CD4-positive, CD25-positive, alpha-beta regulatory T cell (primary cell): ENCODE measurements at places on chromosomes 1 and 21. TPM values are rescaled to one million over a fixed set of nuclear protein-coding genes. Genes with fewer than 3 reads are reported as not detected.

GRCh38 chr1:230010603-230011332 lies 56.3 kb upstream of the GALNT2 start:
- no peak for DNase-seq
- no peak overlapping the region for H3K4me3 ChIP-seq
- no peaks in the 10 kb centered on the region for H3K36me3 ChIP-seq
- no peak overlapping the region for H3K27ac ChIP-seq

Gene CELSR2
- 2.5 TPM for total RNA-seq

- no peaks in the 10 kb centered on the region for H3K27me3 ChIP-seq
- H3K36me3 ChIP-seq, result no peaks in the 10 kb centered on the region
- peaks cover 7% of the 10 kb centered on the region for H3K4me1 ChIP-seq
- H3K4me3 ChIP-seq, result no peak overlapping the region
- no peak for DNase-seq
These were observed 32.0 kb upstream of the EPS15 start for GRCh38 chr1:51551081-51551480.

Gene PRELP
- not detected for total RNA-seq

- H3K27me3 ChIP-seq, result no peaks in the 10 kb centered on the region
- H3K4me3 ChIP-seq, result no peak overlapping the region
- no peak for DNase-seq
- H3K36me3 ChIP-seq, result peaks cover 2% of the 10 kb centered on the region
These were observed 42.1 kb downstream of the KIF1B start for GRCh38 chr1:10252508-10252907.

Gene DYRK3
- 0.67 TPM for total RNA-seq

Gene CELA2A
- total RNA-seq, result not detected

DNA sequence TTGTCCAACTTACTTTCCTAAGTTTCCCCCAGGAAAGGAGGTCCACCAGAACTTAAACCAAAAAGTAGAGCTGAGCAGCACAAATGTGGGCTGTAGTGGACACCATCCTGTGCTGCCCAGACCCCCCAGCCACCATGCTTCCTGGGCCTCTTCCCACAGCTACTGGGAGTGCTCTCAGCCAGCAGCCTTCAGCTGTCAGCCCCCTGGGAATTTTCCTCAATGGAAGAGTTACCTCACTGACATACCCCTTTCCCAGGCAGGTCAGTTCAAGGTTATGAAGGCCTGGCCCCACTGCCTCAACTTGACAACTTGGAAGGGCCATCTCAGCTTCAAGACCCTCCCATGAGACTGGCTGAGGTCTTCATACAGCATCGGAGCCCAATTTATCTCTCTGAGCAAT lies 47.7 kb downstream of the CDCP2 start:
- H3K27ac ChIP-seq, result no peak overlapping the region
- H3K4me1 ChIP-seq, result no peaks in the 10 kb centered on the region
- H3K36me3 ChIP-seq, result peaks cover 3% of the 10 kb centered on the region
- H3K4me3 ChIP-seq, result no peak overlapping the region
- no peak for DNase-seq

DNA sequence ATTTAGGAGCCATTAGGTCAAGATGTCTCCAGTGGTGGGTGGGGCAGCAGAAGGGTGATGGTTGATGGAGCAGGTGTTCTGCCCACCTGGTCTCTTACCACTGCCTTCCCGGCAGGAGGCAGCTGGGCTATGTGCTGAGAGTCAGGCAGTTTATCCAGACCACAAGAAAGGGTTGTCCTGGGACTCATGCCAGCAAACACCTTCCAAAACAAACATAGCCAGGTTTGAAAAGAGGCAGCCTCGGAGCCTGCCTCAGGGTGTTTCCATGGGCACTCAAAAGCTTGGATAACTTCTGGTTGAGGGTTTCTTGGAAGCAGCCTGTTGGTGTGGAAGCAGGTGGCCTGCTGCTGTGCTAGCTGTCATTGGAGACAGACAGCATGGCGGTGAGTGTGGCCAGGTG lies 187.2 kb downstream of the PCP4 start:
- H3K36me3 ChIP-seq, result no peaks in the 10 kb centered on the region
- no peaks in the 10 kb centered on the region for H3K27me3 ChIP-seq
- H3K4me1 ChIP-seq, result no peaks in the 10 kb centered on the region
- H3K27ac ChIP-seq, result no peak overlapping the region
- no peak for DNase-seq
- no peak overlapping the region for H3K4me3 ChIP-seq

GRCh38 chr1:207510444-207510843 lies 14.5 kb downstream of the CR1 start:
- H3K36me3 ChIP-seq, result no peaks in the 10 kb centered on the region
- no peaks in the 10 kb centered on the region for H3K4me1 ChIP-seq
- no peak for DNase-seq
- peaks cover 4% of the 10 kb centered on the region for H3K27me3 ChIP-seq

DNA sequence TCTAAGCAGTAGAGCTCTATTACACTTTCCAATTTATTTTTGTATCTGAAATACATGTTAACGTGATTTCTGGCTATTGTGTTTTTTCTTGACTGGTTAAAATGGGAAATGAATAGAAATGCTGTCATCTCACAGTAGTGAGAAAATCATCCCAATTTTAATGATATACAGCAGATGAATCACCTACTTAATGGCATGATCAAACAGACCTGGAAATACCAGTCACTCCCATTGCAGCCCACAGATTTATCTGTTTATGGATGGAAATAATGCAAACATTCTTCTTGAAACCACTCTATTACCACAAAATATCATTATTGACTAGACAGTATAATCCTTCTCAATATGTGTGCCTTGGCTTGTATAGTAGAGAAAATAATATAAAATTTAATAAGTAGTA lies 497.8 kb upstream of the ADAMTS5 start:
- DNase-seq, result no peak
- H3K27me3 ChIP-seq, result no peaks in the 10 kb centered on the region
- H3K36me3 ChIP-seq, result no peaks in the 10 kb centered on the region

DNA sequence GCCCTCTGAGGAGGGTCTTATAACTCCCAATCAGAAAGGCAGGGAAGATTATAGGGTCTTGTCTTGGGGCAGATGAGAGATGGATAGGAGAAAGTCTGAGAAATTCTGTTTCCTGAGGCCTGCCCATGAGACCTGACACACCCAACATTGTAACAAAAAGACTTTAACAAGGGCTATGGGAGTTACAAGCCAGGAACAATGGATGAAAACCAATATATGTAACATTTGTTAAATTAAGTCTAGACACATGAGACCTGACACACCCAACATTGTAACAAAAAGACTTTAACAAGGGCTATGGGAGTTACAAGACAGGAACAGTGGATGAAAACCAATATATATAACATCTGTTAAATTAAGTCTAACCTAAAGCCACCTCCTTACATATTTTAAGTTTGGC lies 21.8 kb downstream of the NRDC start:
- no peak overlapping the region for H3K27ac ChIP-seq
- no peak overlapping the region for H3K4me3 ChIP-seq
- DNase-seq, result no peak
- H3K36me3 ChIP-seq, result peaks cover 6% of the 10 kb centered on the region
- no peaks in the 10 kb centered on the region for H3K4me1 ChIP-seq
- H3K27me3 ChIP-seq, result no peaks in the 10 kb centered on the region

DNA sequence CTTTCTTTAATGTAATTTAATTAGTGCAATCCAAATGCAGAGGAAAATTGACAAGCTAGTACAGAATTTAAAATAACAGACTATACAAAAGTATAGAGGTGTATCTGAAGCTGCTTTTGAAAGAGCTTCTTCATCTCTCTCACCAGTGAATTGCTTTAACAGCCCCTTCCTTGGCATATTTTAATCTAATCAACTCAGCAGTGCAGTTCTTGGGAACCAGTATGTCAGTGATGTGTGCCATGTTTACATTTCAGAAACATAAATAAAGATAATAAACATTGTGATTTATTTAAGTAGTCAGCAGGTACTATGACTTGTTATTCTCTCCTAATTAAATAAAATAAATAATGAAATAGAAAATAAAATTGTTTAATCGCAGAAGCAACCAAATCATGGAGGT lies 1260.6 kb downstream of the NCAM2 start:
- H3K27ac ChIP-seq, result no peak overlapping the region
- no peak overlapping the region for H3K4me3 ChIP-seq
- H3K27me3 ChIP-seq, result no peaks in the 10 kb centered on the region
- H3K4me1 ChIP-seq, result no peaks in the 10 kb centered on the region
- H3K36me3 ChIP-seq, result no peaks in the 10 kb centered on the region

DNA sequence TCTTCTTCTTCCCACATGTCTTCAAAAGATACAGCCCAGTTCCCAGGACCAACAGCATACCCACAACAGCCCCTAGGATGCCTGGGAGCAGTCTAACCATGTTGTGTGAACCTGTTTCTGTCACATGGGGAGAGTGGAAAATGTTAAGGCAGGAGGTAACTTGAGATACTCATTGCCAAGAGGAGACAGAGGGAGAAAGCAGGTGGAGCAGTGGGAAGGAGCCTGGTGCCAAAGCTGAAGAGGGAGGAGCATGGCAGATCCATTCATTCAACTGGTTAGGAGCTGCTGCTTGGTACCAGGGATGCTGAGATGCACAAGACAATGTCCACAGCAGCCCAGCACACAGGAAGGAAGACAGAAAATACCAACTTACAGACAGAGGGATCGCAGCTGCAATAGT lies 149.8 kb upstream of the ETV3 start:
- H3K4me1 ChIP-seq, result no peaks in the 10 kb centered on the region
- peaks cover 9% of the 10 kb centered on the region for H3K27me3 ChIP-seq
- H3K4me3 ChIP-seq, result no peak overlapping the region
- no peak for DNase-seq
- no peak overlapping the region for H3K27ac ChIP-seq

Gene CTSS
- 114 TPM for total RNA-seq

Gene RSRP1
- 571 TPM for total RNA-seq

Gene NR1I3
- total RNA-seq, result not detected

Gene SIK1
- total RNA-seq, result 243 TPM

Gene ZNF697
- not detected for total RNA-seq

- H3K36me3 ChIP-seq, result no peaks in the 10 kb centered on the region
- H3K4me1 ChIP-seq, result no peaks in the 10 kb centered on the region
- H3K4me3 ChIP-seq, result no peak overlapping the region
- H3K27ac ChIP-seq, result no peak overlapping the region
- H3K27me3 ChIP-seq, result no peaks in the 10 kb centered on the region
- DNase-seq, result no peak
These were observed 482 bp downstream of the SLC2A5 start for GRCh38 chr1:9068981-9069325.

- no peak overlapping the region for H3K27ac ChIP-seq
- no peaks in the 10 kb centered on the region for H3K36me3 ChIP-seq
- no peak for DNase-seq
- H3K4me3 ChIP-seq, result no peak overlapping the region
- no peaks in the 10 kb centered on the region for H3K4me1 ChIP-seq
- H3K27me3 ChIP-seq, result no peaks in the 10 kb centered on the region
These were observed 212.6 kb upstream of the ADGRL2 start for GRCh38 chr1:81588149-81588548.

DNA sequence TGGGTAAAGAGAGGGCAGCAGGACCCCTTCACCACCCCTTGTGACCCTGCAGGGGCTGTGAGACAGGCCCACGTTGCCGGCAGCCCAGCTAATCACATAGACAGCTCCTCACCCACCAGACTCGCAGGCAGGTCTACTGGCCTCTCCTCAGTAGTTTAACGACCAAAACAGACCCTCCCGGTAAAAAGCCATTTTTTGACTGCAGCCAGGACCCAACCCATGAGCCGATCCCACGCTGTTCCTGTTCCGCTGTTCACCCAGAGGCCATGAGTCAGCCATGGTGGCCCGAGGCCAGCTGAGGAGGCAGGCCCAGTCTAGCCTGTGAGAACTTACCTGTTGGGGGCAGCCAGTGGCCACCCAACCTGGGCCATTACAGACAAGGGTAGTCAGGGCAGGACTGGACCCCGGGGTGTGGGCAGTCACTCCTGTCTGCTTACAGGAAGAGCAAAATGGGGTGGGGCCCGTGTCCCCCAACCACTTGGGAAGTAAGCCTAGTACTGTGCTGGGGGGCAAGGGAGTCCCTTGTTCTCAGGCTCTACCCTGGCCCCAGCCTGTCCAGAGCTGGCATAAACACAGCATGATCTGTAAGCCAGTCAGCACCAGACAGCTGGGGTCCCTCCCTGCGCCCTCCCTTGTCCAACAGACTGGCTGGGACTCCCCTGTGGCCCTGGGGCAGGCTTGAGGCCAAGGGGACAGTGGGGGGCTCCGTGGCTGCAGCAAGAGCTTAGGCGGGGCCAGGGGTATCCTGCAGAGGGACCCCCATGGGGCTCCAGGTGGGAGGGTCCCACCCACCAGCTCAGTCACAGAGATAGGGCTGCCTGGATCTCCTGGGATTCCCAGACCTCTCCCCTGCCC lies 61.9 kb downstream of the WNT9A start:
- no peaks in the 10 kb centered on the region for H3K36me3 ChIP-seq
- H3K4me1 ChIP-seq, result peaks cover 55% of the 10 kb centered on the region
- no peak for DNase-seq
- H3K27ac ChIP-seq, result peak overlapping the region; percentile 74
- peak overlapping the region; percentile 7 for H3K4me3 ChIP-seq
- H3K27me3 ChIP-seq, result no peaks in the 10 kb centered on the region

GRCh38 chr1:113941245-113941559 lies 12.1 kb downstream of the HIPK1 start:
- peaks cover 58% of the 10 kb centered on the region for H3K4me1 ChIP-seq
- H3K27me3 ChIP-seq, result no peaks in the 10 kb centered on the region
- peak overlapping the region; percentile 68 for H3K4me3 ChIP-seq
- peaks cover 33% of the 10 kb centered on the region for H3K36me3 ChIP-seq
- H3K27ac ChIP-seq, result peak overlapping the region; percentile 61

GRCh38 chr1:173295995-173296394 lies 88.9 kb upstream of the TNFSF4 start:
- H3K27me3 ChIP-seq, result no peaks in the 10 kb centered on the region
- H3K36me3 ChIP-seq, result no peaks in the 10 kb centered on the region
- DNase-seq, result no peak
- no peak overlapping the region for H3K27ac ChIP-seq
- no peaks in the 10 kb centered on the region for H3K4me1 ChIP-seq
- no peak overlapping the region for H3K4me3 ChIP-seq

DNA sequence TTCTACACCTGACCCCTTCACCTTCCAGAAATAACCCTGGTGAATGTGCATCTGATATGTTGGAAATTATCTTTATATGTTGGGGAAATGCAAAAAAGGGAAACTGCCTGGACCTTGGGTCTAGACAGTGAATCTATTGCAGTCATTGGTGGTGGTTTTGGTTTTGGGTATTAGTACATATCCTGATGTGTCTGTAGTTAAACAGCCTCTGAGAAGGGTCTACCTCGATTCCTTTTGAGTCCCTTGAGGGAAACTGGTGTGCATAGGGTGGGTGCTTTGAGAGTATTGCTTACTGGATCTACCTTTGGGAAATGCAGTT lies 127.3 kb upstream of the KIAA0040 start:
- H3K36me3 ChIP-seq, result no peaks in the 10 kb centered on the region
- H3K4me3 ChIP-seq, result no peak overlapping the region
- H3K27ac ChIP-seq, result no peak overlapping the region
- no peak for DNase-seq
- peaks cover 12% of the 10 kb centered on the region for H3K27me3 ChIP-seq

GRCh38 chr1:118978914-118979701 lies 9.0 kb downstream of the TBX15 start:
- no peak overlapping the region for H3K4me3 ChIP-seq
- no peaks in the 10 kb centered on the region for H3K36me3 ChIP-seq
- H3K27ac ChIP-seq, result no peak overlapping the region
- no peak for DNase-seq
- no peaks in the 10 kb centered on the region for H3K4me1 ChIP-seq
